ENCODE measurements at places on chromosomes 4 and X.

DNA sequence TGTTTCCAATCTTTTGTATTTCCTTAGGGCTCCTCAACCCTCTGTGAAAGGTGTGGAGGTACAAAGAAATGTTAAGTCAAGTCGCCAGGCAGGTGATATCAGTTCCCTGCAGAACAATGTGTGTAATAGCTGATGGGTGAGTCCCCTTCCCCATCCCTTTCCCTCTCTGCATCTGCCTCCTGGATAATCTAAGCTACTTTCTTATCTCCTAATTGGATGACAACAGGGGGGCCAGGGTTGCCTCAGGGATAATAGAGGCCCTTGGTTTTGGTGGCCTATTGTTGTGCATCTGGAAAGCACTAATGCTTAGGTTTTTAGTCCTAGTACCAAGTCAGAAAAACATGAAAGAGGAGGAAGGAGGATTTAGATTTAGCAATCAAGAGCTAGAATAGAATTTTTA lies 29.1 kb downstream of the MAGED1 start:
- no peak for DNase-seq

GRCh38 chr4:97498875-97499274 lies 644.4 kb downstream of the STPG2 start:
- no peak for DNase-seq

DNA sequence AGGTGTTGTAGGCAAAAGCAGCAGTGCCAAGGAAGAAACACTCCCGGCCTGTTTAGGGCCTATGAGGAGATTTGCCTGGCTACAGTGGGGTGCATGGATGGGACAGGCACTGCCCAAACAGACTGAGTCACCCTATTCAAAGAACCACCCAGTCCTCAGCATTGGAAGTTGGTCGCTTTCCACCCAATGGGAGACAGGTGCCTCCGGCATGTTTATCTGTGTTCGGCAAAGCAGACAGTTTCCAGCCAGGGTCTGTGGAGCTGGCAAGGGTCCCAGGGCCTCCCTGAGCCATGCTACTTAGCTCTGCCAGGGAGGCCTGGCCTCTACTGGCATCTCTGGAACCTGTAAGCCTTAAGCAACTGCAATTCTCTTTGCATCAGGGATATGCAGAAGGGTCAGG lies 165.1 kb upstream of the ATP6AP2 start:
- no peak for DNase-seq

DNA sequence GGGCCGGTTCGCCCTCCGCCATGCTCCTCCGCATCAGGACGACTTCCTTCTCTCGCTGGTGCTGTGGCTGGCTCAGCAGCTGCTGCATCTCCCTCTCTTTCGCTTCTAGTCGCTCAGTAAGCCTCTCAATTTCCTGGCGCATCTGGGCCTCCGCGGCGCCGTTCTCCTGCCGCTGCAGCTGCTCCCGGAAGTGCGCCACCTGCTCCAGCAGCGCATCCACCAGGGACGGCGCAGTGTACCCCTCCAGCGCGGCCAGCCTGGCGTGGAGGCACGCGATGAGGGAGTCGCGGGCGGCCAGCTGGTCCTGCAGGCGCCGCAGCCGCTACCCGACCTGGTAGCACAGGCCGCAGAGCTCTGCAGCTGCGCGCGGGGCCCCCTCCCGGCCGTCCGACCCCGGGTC lies 97.4 kb upstream of the MED14 start:
- DNase-seq: no peak

DNA sequence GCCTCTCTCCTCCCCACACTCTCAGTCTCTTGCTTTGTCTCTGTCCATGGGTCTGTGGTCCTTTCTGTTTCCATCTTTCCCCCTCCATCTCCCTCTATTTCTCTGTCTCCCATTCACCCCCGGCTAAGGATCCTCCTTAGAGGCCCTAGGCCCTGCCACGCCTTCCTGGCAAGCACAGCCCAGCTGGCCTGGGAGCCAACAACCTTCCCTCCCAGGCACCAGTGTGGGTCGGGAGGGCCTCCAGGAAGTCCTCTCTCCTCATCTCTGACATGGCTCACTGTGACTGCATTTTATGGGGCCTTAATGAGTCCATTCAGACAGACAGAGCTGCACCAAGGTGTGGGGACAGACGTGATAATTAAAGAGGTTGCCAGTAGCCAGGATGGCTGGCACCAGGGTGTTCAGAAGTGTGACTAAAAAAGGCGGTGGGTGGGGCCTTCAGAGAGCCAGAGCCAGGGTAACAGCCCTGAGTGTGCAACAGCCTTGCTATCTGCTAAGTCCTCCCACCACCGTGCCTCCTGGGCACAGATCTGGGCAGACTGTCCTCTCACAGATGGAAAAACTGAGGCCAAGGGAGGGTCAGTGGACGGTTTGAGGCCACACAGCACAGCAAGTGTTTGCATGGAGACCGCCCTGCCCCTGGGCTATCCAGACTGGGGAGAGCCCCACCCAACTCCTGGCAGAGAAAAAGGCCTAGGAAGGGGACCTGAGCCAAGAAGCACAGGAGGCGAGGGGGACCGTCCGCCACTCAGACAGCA lies 31.5 kb downstream of the BLOC1S4 start:
- DNase-seq: no peak

GRCh38 chrX:19064175-19064574 lies 58.1 kb downstream of the ADGRG2 start:
- no peak for DNase-seq

DNA sequence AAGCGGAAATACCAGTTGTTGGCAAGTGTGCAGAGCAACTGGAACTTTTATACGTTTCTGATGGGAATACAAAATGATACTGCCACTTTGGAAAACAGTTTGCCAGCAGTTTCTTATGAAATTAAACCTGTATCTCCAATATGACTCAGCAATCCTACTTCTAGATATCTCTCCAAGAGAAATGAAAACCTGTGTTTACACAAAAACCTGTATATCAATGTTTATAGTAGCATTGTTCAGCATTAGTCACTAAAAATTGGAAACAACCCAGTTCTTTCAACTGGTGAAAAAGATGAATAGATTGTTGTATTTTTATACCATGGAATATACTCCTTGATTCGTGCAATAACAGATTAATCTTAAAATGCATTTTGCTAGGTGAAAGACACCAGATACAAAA lies 26.8 kb downstream of the ATP7A start:
- no peak for DNase-seq

GRCh38 chrX:1316527-1316926 lies 20.1 kb upstream of the IL3RA start:
- no peak for DNase-seq
